H9 (cell line): ENCODE measurements at places on chromosomes 5 and 9.

DNA sequence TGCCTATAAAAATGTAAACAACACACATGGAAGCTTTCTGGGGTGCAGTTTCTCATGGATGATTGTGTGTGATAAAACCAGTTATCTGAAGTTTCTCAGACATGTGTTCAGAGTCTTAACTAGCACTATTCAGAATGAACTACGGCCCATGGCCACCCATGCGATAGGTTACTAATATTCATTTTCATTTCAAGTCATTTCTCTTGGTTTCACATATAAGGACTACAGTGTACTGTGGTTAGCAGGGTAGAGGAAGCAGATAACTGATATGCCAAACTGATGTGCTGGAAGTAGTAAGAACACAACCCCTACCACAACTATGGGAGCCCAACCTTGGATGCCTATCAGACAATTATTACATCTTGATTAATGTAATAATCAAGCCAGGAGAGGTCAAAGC is 372.1 kb downstream of the DTWD2 start:
- no peak for DNase-seq

GRCh38 chr5:62828742-62829603 is 250.4 kb downstream of the LRRC70 start:
- DNase-seq: no peak

GRCh38 chr9:28264368-28264767 is 691.1 kb upstream of the C9orf72 start:
- no peak for DNase-seq

- DNase-seq: no peak
Observed at GRCh38 chr5:147966829-147967228, 60.5 kb upstream of the C5orf46 start.

DNA sequence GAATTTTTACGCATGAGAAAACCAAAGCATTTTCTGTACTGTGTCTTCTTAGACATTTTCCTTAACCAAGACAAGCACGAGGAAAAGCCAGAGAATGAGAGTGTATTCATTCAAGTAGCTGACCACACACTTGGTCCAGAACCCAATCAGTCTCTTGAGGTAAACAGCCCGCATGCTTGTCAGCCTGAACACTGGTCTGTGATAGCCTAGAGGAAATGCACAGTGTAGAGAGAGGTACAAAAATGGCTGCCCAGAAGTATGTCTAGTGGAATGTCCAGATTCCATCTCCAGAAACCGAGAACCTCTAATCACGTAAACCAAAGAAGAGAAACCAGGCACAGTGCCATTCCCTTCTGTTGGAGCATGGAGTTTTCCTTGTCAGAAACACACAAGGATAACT is 80.0 kb upstream of the SNX2 start:
- DNase-seq: no peak

DNA sequence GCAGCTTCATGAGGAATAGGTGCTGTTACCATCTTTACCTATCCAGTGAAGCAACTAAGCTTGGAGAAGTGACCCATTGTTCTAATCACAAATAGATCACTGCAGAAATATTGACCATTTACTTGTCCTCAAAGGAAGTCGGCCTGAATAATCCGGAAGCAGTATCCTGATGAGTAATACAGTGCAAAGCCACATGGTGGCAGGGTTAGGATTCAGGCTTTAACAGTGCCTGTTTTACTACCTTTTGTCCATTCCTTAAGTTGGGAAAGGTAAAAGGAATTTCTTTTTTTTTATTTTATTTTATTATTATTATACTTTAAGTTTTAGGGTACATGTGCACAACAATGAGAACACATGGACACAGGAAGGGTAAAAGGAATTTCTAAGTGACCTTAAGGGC is 336.3 kb downstream of the KDM4C start:
- no peak for DNase-seq

DNA sequence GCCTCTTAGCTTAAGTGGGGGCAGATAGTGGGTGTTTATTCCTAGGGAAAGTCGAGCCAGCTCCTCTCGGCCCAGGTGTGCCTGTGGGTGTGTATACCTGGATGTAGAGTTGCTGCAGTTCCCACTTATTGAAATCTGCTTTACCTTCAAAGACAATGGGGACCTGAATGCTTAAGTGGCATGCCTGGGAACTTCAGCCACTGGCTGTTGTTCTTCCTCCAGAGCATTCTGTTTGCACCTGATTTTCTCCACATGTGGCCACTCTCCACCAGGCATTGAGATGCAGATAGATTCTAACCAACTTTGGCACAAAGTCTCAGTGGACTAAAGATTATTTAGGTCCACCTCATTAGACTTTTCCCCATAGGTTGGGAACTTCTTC is 186.8 kb downstream of the ZNF462 start:
- DNase-seq: peak; percentile 43

- DNase-seq: no peak
Observed at GRCh38 chr5:149149942-149150341, 8.6 kb downstream of the ABLIM3 start.

DNA sequence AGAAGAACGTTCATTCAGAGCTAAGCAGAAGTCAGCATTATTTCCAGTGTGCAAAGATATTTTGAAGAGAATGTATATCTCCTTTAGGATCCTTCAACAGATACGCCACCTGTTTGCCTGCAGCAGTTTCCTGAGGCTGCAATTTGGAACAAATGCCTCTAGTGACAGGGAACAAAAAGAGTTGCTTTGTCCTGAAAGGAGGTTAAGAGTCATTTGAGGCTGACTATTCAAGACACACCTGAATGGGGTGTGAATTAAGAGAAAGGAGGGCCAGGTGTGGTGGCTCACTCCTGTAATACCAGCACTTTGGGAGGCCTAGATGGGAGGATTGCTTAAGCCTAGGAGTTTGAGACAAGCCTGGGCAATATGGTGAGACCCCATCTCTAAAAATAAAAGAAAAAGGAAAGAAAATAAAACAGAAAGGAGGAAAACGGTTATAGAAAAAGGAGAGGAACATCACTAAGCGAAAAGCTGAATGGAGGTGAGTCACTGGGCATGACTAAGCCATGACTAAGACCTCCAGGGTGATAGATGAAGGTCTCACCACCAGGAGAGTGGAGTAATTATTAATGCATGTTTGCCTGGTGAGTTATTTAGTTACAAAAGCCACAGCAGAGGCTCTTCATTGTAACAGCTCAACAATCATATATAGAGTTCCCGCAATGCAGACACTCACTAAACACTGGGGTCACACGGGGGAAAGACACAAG is 255.2 kb upstream of the TNC start:
- no peak for DNase-seq
